ENCODE measurements at places on chromosomes 7 and 10.

- no peak for DNase-seq
These were observed 36.8 kb downstream of the AFAP1L2 start for GRCh38 chr10:114367351-114368056.

GRCh38 chr7:20839987-20840386 lies 53.3 kb upstream of the SP8 start:
- DNase-seq, result no peak

GRCh38 chr10:79182781-79183467 lies 114.2 kb downstream of the ZMIZ1 start:
- DNase-seq, result no peak

- DNase-seq, result no peak
These were observed 10.7 kb downstream of the PTF1A start for GRCh38 chr10:23202779-23203178.

- no peak for DNase-seq
These were observed 8.4 kb downstream of the PLXDC2 start for GRCh38 chr10:19824381-19825342.

DNA sequence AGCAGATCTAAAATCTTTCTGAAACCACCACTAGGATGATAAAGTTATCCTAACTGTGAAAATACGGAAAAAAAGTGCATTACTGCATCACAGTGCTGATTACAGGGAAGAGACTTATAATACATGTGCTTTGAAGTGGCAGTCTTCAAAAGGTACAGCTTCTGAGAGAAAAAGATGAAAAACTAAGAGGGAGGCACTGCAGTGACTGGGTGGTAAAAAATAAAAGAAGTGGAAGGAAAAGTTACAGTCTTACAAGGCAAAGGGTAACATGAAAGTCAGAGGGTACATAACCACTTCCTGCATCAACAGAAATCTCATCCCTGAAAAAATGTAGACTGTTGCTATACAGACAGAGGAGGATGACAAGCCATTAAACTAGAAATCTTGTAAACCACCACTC lies 465.3 kb downstream of the ACTR3B start:
- DNase-seq, result no peak
